Right ventricle myocardium inferior (tissue), 1 donor: ENCODE measurements at places on chromosomes 5 and 9.

GRCh38 chr5:132427281-132428146 is 58.0 kb downstream of the SLC22A5 start:
- DNase-seq, result peak; percentile 84

DNA sequence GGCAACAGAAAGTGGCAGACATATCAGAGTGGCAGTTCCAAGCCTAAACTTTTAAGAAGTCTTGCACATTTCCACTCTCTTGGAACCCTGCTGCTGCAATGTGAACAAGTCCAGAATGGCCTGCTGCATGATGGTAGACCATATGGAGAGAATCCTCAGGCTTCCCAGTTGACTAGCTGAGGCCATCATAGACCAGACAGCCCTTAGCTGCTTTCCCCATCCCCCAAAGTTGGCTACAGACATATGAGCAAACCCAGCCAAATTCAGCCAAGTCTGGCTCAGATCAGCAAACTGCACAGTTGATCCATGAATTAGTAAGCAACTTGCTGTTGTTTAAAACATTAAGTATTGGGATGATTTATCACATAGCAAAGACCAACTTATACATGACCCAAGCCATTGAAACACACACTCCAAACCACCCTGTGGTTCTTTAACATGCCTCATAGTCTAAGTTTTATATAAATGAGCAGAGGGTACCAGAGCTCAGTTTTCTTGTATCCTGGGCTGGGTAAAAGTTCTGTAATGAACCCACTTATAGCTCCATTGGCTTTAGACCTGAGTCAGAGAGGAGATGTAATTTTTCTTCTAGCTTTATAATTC is 19.9 kb downstream of the PPP3R2 start:
- DNase-seq, result no peak

DNA sequence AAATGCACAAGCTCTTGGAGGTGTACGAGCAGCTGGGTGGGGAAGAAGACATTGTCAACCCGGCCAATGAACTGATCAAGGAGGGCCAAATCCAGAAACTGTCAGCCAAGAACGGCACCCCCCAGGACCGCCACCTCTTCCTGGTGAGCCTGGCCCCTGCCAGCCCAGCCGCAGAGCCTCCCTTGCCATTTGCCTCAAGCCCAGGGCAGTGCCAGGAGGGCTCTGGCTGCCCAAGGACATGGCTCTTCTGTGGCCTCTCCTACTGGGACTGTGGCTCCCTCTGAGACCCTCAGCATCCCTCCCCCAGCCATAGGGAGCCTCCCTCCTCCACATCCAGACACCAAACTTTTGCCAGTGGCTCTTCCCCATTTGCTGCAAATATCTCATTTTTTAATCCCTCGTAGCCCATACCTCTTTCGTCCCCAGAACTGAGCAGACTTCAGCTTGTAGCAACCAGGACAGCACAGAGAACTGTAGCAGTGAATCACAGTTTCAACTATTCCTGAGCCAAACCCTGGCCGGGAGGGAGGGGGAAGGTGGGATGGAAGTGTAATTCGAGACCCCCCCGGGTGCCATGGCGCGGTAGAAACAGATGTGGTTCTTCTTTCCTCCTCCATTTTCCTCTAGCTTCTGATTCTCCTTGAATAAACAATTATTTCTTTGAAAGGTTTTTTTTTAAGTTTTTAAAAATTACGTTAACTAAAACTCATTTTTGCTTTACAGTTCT is 44.5 kb upstream of the SUSD3 start:
- DNase-seq, result no peak

DNA sequence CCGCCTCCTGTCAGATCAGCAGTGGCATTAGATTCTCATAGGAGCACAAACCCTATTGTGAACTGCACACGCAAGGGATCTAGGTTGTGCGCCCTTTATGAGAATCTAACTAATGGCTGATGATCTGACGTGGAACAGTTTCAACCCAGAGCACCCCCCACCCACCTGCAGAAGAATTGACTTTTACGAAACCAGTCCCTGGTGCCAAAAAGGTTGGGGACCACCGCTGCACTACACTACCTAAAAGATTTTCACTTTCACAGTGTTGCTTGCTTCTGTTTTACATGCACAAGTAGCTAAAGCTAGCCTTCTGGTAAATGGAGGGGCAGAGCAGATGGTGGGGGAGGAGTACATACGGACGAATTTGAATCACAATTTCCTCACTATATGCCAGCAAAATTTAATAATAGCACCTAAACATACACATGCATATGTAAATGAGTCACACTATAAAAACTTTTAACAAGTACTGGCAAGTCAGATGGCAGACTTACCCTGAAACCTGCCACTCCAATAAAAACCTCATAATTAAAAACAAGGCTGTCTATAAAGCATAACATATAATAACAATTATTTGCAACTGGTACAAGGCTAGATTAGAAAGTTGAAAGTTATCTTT is 24.0 kb upstream of the CDKN2B start:
- DNase-seq, result no peak

DNA sequence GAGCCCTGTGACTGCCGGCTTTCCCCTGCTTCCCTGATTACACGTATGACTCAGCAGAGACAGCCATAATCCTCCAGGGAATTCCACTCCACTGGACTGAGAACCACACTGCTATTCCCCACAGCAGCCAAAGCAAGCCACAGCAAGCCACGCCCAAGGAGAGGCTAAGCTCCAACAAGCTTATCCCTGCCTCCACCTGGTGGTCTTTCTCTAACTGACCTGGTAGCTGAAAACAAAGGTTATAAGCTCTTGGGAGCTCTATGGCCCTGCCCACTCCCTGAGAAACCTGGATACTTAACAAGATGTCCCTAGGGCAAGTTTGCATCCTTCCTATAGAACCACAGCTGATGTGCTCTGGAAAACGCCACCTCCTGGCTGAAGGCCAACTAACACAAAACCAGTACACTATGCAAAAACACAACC is 613.7 kb upstream of the CDH18 start:
- no peak for DNase-seq

GRCh38 chr5:158465086-158465972 is 606.4 kb upstream of the CLINT1 start:
- no peak for DNase-seq
